ENCODE measurements at places on chromosomes 1 and 21.

DNA sequence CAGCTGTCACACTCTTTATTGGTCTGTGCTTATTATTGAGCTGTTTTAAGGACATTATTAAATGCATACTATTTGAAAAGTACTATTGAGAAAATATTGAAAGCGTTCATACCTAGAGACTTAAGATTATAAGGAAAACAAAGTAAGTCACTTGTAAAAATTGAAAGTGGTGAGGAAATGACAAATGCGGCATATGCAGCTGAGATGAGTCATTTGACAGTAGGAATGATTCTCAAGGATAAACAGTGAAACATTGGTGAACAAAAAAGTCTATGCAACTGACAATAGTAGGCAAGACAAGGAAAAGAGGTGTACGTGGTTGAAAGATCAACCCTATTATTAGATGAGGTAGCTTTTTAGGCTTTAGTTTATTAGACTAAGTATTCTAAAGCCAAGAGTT, 82.6 kb upstream of the MAP10 start:
- no peak for DNase-seq

DNA sequence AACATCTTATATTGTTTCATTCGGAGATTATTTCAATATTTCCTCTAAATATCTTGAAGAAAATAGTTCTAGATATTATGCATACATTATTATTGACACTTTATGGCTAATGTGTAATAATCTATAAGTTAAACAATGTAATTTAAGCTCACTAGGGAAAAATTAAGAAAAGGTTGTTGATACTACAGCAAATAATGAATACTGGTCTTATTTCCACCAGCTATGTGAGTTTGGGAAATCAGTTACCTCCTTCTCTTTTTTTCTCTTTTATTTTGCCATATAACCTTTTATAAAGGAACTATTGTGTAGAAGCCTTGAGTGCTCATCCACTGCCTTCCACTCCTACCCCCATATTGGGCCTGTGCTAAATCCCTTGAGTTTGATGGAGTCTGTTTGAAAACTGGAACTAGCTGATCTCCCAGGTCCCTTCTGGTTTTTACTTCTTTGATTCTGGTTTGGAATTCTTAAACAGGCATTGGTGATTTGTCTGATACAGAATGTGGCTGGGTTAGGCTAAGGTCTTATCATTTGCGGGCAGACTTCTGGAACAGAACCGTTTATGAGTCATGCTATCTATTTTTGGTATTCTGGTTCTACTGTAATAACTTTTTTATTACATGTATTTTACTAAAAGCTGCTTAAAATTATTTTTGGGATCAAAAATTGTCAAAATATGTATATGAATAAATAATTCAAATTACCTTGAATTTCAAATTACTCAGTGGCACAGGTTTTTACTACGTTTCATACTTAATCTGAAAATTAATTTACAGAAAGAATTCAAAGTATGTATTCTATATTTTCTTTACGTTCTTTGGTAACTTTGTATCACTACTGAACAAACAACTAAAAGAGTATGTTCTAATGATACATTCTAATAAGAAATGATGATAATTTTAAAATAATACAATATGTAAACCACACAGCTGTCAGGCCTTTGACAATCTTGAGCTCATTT, 5.0 kb upstream of the CDC14A start:
- no peak for DNase-seq

GRCh38 chr21:33117101-33117888, 47.4 kb downstream of the OLIG1 start:
- DNase-seq = no peak

GRCh38 chr1:172224871-172225270, 195.6 kb upstream of the C1orf105 start:
- DNase-seq = no peak
